ENCODE measurements at places on chromosomes 2 and 18.

- DNase-seq = no peak
These were observed 24.4 kb upstream of the CHMP1B start for GRCh38 chr18:11826836-11827235.

DNA sequence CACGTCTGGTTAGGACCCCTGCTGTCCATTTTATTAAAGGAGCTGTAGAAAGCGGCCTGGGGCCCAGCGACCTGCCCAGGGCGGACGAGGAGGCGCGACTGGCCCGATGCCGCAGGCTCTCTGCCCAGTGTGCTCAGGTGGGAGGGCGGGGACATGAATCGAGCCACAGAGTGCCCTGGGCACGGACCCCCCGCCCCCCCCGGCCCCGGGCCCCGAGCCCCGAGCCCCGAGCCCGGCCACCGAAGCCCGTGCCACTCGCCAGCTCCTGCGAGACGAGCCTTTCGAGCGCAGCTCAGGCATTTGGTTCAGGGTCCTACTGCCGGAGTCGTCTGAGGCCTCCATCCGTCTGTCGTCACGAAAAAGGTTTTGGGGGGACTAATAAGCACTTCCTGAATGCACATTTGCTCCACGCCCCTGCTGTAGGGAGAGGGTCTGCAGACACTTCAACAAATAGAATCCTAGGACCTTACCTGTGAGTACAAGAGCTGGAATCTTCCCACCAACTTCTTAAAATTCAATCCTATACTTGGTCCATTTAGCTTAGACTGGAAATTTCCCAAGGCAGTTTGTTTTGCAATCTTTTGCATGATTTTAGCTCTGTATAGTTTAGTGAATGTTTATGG lies 602 bp upstream of the ADAM17 start:
- no peak for DNase-seq

DNA sequence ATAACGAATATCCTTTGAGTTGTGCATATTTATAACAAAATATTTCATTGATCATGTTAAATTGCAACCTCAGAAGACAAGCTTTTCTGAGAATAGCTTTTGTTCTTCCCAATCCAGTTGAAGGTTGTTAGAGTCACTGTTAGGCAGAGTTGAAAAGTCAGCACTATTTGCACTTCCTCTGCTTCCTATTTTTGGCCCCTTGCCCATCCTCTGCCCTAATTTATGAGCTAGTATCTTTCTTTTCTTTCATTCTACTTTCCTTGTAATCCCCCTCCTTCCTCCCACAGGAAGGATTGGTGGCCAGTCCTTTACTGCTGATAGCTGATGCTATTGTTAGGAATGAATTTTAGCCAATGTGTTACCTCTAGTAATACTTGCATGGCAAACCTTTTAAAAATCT lies 4.9 kb downstream of the RALB start:
- DNase-seq = no peak

DNA sequence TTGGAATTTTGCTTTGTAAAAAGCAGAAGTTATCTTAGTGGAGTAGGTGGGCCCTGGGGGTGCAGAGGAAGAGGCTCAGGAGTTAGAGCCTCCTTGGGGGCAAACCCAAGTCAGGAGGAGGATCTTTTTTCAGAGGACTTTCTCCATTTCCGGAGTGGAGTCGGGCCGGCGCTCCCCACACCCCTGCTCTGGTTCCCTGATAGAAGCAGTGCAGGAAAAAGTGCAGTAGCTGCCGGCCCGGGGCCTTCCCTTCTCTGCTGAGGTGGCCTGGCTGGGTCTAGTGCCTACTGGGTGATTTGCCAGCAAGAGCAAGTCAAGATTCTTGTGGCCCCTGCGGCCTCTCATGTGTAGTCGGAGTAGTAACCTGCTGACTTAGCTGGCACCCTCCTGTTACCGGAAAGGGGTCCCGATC lies 124.2 kb upstream of the HS6ST1 start:
- no peak for DNase-seq

GRCh38 chr2:241777686-241778627 lies 1.3 kb downstream of the GAL3ST2 start:
- no peak for DNase-seq

DNA sequence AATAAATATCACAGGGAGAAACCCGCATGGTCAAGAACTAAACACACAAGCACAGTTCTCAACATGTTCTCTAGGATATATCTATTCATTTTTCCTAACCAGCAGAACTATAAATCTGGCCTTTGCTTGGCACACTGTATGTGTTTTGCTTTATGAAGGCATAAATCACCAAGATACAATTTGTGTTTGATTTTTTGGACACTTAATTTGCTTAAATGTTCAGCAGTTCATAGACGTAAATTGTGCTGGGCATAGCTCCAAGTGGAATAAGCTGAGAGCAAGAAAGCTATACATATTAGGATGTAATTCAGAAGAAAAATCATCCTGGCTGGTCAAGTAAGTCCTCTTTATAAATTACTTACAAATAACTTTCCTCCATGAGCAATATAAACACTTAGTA lies 341.5 kb upstream of the ATP5MC3 start:
- DNase-seq = no peak

- no peak for DNase-seq
These were observed 164.3 kb upstream of the ARL4C start for GRCh38 chr2:234661175-234661574.

GRCh38 chr2:145769011-145769716 lies 1249.2 kb upstream of the ZEB2 start:
- no peak for DNase-seq

- no peak for DNase-seq
These were observed 86.0 kb upstream of the MAPK4 start for GRCh38 chr18:50473881-50474280.

GRCh38 chr2:7744827-7745226 lies 827.6 kb downstream of the RNF144A start:
- no peak for DNase-seq

DNA sequence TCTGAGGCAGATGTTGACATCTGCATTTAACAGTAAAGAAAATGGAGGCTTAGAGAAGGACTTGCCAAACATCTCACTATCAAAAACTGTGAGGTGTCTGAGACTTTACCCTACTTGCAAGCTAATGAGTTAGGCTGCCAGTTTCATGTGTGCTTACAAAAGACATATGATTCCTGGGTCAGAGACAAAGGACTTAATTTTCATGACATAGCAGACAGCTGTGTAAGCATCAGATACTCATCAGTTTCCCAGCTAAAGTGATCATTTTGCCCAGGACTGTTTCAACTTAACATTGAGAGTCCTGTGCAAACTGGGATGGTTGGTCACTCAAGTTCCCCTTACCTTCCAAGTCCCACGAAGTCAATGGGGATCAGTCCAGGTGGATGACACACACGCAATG lies 18.9 kb upstream of the DAPL1 start:
- no peak for DNase-seq

DNA sequence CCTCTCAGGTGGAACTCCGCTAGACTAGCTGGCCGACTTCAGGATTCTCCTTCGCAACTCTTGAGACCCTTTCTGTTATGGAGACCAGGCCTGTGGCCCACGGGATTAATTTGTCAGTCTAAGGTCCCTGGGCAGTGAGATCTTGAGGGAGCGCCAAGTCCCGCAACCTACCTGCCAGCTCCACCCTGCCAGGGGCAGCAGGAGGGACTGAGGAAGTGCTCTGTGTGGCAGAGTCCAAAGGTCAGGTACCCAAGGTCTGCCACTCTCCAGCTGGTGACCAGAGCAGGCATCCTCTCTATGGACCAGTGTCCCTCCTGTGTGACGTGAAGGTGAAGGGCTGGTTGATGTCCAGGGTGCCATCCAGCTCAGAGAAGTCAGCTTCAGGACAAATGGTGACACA lies 4.3 kb upstream of the SPATA3 start:
- no peak for DNase-seq

DNA sequence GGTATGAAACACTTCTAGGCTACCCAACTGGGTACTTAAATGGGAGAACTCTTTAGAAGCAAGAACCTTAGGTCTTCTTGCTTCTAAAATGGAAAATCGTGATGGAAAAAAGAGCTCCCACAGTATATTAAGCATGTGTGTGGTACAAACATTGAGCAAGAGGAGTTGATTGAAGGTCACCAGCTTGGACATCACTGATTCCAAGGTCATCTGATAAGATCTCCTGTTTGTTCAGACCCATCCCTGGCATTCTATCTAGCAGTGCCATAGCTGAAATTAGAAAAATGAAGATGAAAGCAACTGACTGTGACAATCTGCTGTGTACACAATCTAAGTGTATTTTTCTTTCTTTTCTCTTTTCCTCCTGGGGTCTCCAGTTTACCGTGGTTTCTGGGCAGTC lies 35.7 kb downstream of the TMEM182 start:
- DNase-seq = no peak

DNA sequence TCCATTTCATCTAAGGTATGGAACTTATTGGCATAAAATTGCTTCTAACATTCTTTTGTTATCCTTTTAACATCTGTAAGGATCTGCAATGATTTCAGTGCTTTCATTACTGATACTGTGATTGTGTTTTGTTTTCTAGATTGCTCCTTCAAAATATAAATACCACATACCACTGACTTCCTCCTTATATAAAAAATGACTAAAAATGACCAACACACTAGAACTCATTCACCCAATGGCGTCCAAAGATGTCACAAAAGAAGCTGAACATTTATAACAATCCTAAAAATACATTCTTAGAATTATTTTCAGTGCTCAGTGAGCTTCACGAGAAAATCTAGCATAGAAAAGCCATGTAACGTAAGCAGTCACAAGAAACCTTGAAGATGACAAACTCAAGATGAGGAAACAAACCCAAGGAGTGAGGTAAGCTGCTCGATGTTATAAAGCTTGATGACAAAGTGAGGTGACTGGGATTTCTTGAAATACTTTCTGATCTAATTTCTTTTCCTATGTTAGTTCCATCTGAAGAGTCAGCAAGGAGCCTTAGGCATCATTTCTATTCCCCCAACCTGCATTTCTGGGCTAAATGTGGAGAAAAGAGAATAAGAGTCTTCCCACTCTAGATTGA lies 42.6 kb downstream of the PNO1 start:
- no peak for DNase-seq

- no peak for DNase-seq
These were observed 500.3 kb downstream of the LRP1B start for GRCh38 chr2:141630407-141630930.

GRCh38 chr2:158211502-158211901 lies 109.8 kb downstream of the UPP2 start:
- DNase-seq = no peak

GRCh38 chr2:226971770-226972169 lies 135.9 kb downstream of the RHBDD1 start:
- DNase-seq = no peak

DNA sequence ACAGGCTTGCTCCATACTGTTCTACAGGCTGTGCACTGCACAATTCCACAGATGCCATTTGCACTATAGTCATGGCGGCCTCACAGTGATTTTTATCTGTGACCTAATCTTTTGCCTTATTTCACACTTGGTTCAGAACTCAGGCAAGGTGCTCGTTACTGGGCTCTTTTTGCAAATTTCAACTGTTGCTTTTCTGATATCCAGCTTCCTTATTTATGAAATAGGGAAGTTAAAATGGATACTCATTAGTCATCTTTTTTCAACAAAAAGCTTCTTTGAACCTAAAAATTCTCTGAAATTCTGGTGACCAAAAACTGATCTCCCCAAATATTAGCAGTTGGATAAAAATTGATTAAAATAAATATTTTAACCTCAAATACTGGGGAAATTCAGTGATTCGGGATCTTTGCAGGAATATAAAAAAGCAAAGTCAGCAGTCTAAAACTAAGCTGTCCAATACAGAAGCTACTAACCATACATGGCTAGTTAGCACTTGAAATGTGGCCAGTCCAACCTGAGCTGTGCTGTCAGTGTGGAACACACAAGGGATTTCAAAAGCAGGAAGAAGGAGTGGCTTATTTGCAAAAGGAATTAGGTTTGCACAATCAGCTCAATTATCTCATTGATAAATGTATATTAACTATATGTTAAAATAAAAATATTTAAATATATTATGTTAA lies 134.4 kb downstream of the COL4A4 start:
- no peak for DNase-seq

- no peak for DNase-seq
These were observed 656.1 kb downstream of the RNF144A start for GRCh38 chr2:7573166-7573825.

DNA sequence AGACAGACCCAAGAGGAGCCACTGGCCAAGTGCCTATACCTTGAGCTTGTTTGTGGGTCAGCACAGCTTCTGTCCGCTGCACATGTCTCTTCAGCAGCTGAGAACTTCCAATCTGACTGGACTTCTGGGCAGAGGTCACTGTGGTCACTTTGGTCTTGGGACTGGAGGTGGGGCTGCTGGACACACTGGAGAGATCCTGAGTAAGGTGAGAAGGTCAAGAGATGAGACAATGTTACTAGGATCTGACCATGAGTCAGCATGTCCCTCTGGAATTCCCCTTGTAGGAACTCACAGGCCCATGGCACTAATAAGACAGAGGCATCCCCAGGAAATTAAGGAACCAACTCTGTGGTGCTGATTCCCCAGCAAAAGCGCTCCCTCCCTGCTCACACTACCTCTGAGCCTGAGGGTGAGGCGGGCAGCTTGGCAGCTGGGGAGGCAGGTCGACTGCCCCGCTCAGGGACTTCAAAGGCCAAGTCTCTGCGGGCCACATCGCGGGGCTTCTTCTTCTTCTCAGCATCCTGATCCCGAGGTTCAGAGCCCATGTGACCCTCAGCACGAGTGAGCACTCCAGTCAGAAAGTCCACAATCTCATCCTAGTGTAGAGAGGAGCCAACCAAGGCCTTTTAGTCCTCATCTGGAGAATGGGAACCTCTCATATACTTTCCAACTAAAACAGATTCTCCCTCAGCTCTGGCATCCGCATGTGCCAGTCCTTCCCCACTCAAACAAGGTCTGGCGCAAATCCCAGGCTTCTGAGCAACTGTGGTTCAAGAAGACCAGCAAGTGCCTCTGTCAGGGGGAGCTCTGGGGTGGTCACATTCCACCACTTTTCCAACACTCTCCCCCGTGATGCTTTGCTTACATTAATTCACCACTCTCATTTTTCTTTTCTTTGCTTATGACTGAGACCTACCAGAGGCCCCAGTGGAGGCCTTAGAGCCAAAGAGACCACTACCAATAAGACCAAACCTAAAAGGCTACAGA lies 29.4 kb downstream of the KANSL3 start:
- no peak for DNase-seq

DNA sequence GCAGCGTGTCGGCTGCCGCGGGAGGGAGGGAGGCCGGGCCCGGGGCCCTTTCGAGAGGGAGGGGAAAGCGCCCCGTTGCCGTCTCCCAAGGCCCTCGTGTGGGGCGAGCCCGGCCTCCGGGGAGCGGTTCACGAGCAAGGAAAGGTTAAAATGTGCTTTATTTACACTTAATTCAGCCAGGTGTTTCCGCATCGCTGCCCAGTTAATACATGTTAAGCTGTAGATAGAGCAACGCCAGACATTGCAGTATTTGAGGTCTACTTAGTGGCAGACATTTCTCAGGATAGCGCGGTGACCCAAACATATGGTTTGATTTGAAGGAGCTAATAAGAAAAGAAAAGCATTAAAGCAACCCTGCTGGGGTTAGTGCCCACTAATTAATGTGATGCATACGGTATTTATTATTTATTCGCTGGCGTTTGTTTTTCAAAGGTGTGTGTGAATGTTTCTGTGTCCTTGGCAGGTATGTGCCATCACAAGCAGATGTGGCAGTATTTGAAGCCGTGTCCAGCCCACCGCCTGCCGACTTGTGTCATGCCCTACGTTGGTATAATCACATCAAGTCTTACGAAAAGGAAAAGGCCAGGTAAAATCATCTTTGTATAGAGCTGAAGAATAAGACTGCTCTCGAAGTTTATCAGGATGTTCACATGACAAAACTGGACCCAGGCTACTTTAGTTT lies 571 bp downstream of the EEF1B2 start:
- no peak for DNase-seq
